ENCODE measurements at places on chromosomes 2 and 18.

- DNase-seq: no peak
Observed at GRCh38 chr2:181041661-181042060, 61.3 kb downstream of the UBE2E3 start.

DNA sequence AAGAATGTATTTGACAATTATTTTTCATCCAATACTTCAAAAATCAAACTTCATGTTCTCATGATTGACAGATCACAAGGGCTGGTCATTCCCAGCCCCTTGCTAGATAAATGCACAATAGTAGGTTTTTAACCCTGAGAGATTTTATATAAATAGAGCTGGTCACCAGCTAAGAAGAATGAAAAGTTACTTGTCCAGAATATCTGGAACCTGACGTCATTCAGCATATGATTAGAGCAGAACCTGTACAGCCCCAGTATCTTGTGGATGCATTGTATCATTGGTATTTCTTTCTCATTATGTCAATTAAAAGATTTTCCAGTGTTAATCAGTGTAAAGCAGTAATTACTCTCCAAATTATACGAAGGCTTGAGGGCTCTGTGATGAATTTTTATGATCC lies 202.8 kb upstream of the RND3 start:
- no peak for DNase-seq

GRCh38 chr2:158191076-158191895 lies 89.6 kb downstream of the UPP2 start:
- DNase-seq: no peak

GRCh38 chr18:79206444-79206843 lies 137.2 kb downstream of the ATP9B start:
- no peak for DNase-seq

DNA sequence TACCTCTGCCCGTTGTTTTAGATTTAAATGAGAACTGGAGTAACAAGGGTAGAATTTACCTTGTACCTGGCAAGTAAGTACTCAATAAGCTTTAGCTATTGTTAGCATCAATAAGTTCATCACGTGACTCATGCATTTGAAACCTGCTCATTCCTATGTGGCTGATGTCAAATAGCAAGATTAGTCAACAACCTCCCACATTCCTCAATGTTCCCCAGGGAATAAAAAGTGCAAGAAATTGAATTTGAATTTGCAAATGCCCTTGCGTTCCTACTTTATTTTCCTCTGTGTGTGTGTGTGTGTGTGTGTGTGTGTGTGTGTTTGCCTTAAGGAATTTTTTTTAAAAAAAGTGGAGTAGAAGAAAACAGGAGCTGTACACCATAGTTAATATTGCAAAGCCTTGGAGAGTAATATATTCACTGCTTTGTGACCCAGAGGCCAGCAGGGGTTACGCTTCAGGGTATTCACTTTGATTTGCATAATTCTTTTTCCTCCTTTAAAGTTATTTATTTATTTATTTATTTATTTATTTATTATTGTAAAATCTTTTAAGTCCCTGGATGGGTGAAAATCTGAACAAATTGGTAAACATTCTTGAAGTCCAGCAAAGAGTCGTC lies 43.9 kb upstream of the DNAH7 start:
- DNase-seq: no peak

DNA sequence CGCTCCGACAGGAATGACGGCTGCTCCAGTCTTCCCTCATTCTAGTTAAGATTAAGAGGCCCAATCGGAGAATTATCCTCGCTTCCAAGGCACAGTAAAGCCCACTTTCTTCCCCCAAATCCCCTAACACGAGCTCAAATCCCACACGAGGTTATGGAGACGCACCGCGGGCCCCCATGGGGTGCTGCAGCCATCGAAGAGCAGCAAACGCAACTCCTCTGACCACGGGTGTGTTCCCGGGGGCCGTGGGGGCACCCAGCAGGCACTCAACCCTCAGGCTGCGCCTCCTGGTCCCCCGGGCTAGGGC lies 446 bp downstream of the COPS9 start:
- DNase-seq: no peak

DNA sequence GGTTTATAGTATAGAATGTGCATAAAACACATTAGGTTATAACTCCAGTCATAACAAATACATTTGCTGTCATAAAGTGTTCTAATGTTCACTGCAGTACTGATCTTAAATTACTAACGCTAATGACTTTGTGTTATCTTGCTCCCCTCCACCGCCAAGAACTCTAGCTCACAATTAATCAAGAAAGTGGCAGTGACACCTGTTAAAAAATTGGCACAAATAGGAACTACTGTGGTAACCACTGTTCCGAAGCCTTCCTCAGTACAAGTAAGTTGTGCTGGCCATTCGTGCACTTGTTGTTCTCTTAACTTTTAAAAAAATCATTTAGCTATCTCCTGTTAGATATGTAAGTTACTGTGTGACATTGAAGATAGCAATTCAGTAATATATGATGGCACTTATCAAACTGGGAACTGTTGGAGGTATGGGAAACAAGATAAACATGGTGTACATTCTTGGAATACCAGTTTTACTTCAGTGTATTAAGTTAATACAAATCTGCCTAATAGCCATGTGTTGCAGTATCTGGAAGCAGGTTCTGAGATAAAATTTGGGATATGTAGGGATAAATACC lies 41.2 kb downstream of the TAF4B start:
- DNase-seq: no peak

DNA sequence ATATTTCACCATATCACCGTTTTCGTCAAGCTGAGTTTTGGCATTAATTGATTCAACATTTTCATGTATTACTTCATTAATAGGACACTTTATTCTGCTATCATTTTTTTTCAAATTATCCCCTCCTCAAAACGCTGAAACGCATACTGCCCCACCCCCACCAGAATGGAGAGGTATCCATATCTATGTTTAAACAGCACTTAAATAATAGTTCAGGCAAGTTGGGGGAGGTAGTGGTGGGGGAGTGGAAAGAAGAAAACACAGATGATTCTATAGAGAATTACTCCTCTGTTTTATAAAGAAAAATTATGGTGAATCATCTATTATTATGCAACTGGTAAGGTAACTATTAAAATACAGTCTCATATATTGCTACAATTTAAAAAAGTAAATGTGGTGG lies 314.4 kb upstream of the ZEB2 start:
- DNase-seq: no peak

GRCh38 chr2:127792805-127793204 lies 18.2 kb downstream of the WDR33 start:
- no peak for DNase-seq

DNA sequence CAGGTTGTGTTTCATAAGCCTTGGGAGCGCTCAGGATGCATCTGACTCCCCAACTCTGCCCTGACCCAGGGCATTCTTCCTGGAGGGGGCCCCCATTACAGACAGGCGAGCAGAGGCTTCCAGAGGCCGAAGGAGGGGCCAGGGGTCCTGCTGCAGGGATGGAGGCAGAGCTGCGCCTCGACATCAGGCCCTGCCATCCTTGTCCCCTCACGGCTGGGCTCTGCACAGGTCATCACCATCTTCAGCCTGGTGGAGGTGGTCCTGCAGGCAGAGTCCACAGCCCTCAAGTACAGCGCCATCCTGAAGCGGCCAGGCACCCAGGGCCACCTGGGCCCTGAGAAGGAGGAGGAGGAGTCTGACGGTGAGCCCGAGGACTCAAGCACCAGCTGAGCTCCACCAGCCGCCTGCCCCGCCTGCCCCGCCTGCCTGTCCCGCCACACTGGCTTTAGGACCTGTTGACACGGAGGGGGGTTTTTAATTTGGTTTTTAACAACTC lies 42.3 kb upstream of the ALPP start:
- peak; percentile 37 for DNase-seq

Data from left lobe of liver (tissue), 2 donors.